NCI-H226 (cell line): ENCODE measurements at places on chromosomes 7 and 10.

GRCh38 chr7:151132461-151133205, 34.9 kb downstream of the GBX1 start:
- DNase-seq, result no peak

DNA sequence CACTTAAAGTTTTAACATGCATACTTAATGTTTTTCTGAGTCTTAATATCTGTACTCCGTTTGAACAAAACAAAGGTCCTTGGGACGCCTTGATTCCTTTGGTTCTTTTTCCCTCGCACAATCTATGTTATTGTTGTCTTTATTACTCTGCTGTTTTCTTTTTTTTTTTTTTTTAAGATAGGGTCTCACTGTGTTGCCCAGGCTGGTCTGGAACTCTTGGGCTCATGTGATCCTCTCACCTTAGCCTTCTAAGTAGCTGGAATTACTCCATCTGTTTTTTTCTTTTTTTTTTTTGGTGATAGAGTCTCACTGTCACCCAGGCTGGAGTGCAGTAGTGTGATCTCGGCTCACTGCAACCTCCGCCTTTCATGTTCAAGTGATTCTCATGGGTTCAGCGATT, 13.2 kb downstream of the MLLT10 start:
- DNase-seq, result no peak

- DNase-seq, result peak; percentile 35
Observed at GRCh38 chr7:123709525-123709924, 39.3 kb downstream of the WASL start.

DNA sequence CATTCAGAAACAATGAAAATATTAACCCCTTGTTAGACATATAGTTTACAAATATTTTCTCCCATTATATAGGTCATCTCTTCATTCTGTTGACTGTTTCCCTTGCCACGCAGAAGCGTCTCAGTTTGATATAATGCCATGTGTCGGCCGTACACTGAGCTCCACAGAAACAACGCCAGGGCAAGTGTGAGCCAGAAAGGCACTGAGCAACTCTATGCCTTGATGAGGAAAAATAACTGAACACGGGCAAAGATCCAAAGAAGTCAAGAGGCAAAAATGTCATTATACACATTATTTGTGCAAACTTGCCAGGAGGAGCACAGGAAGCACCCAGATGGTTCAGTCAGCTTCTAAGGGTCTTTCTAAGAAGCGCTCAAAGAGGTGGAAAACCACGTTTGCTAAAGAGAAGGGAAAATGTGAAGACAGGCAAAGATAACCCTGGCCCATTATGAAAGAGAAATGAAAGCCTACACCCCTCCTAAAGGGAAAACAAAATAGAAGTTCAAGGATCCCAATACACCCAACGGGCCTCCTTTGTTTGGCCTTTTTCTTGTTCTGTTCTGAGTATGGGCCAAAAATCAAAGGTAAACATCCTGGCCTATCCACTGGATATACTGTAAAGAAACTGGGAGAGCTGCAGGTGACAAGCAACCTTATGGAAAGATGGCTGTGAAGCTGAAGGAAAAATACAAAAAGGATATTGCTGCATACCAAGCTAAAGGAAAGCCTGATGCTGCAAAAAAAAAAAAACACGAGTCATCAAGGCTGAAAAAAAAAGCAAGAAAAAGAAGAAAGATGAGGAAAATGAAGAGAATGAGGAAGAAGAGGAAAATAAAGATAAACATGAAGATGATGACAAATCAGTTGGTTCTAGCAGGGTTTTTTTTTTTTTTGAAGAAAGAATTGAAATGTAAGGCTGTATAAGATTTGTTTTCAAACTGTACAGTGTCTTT, 15.5 kb downstream of the ARHGAP12 start:
- DNase-seq, result no peak

DNA sequence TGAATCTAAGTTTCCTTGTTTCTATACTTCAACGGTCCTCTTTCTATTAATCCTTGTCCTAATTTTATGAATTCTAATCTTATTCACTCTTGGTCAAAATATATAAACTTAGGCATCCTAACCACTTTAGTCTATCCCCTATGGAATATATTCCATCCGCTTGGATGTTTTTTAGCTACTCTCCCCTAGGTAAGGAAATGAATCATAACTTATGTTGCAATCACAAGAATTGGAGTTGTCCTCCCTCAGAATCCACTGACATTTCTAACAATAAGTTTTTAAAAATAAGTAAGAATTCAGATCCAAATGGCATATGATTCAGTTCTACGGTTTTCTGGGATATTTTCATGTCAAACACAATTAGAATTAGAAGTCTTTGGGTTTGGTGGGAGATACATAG, 1081.6 kb downstream of the SORCS1 start:
- DNase-seq, result no peak

DNA sequence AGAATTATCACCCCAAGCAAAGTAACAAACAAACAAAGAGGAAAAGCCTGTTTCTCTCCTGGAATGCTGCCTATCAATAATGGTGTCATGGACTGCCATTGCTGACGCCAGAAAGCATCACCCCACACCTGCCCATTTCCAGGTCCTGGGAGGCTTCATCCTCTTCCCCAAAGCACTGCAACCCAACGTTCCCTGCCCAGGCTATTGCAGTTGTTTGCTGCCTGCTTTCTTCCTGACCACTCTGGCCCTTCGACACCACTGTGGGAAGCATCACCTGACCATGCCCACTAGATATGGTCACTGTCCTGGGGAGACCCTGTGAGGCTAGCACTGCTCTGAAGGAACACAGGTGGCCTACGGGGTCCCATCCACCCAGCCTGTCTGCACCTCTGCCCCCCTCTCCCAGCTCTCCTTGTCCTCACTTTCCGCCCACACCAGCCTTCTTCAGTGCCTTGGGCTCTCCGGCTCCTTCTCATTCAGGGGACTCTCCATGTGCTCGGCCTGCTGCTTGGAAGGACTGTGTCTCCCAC, 439.6 kb downstream of the GLRX3 start:
- no peak for DNase-seq

GRCh38 chr10:99427566-99428190, 2.7 kb downstream of the GOT1 start:
- no peak for DNase-seq

- DNase-seq, result no peak
Observed at GRCh38 chr7:100024020-100024619, 8.7 kb downstream of the ZKSCAN1 start.

DNA sequence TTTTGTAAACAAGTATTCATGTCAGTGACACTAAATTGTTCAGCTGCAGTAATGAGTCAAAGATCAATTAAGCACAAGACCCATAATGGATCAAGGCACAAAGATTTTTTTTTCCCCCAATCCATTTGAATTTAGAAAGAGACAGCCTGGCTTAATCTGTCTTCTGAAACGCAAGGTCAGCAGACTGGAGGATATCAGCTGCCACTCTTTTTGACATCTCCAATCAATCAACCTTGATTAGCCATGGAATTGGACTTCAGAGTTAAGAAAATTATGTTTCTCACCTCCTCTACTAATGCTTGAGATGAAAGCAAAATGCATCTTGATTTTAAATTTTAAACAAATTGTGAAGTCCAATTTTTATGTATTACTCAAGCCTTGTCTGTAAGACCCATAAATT, 642.4 kb upstream of the STEAP1 start:
- DNase-seq, result no peak

DNA sequence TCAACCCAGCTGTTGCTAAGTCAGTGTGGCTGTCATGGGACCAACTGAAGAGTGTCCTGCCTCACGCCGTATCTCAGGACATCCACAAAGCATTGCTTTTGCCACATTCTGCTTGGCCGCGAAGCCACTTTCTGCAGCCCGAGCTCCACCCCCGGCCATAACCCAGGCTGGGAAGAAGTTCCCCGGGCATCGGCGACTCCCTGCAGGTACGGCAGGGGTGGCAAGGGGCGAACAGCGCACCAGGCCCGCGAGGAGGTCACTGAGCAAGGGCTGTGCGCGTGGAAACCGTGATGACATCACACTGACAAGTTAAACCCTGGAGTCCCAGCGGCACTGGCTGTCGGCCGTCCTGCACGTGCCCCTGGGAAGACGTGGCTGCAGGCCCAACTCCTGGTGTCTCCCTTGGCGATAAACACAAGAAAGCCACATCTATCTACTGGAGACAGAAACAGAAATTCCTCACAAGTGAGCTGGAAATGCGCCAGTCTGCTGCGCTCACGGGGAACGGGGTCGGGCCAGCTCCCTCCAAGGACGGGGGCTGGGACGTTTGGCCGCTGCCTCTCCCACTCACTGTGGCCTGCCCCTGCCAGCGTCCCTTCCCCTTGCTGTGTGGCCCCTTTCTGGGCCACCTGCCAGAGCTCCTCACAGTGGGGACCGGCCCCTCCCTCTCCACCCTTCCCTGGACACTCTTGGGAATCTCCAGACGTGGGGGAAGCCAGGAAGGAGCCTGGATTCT, 326.3 kb downstream of the DNAJB6 start:
- DNase-seq, result no peak

GRCh38 chr7:29135846-29136245, 10.5 kb downstream of the CPVL start:
- DNase-seq, result no peak

- no peak for DNase-seq
Observed at GRCh38 chr10:91190388-91190870, 30.0 kb upstream of the PCGF5 start.

DNA sequence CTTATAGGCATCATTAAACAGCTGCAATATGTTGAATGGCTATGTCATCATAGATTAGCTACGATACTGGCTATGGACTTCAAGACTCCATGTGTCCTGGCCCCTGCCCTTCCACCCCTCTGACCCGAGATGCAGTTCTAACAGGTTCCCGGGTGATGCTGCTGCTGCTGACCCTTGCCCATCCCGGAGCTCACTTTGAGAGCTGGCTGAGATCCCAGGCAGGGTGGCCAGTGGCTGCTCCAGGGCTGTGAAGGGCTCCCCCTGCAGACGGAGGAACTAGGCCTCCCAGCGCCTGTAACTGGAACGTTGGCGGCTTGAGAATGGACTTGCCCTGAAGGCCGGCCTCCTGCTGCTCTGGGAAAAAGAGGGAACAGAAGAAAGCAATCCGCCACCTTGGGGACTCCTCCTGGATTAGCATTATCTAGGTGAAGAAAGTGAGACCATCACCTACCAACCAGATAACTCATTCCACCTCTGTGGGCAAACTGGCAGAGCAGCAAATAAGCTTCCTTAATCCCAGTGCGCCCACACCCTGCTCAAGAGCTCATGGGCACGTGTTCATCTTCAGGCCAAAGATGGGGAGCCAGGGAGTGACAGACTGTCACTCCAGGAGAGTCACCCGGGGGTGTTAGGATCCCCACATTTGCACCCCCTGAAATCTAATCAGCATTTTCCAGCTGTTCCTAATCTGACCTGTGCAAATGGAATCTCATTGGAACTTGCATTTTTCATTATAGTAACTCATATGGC, 56.8 kb downstream of the PARP12 start:
- DNase-seq, result no peak

GRCh38 chr7:37104822-37105518, 343.7 kb downstream of the ELMO1 start:
- no peak for DNase-seq

- peak; percentile 45 for DNase-seq
Observed at GRCh38 chr10:119670717-119671116, 19.5 kb downstream of the BAG3 start.

- DNase-seq, result no peak
Observed at GRCh38 chr10:93680412-93681047, 21.9 kb downstream of the FRA10AC1 start.

GRCh38 chr10:116053910-116054309, 219.1 kb downstream of the GFRA1 start:
- peak; percentile 26 for DNase-seq
